ENCODE measurements at places on chromosomes 7 and 10.

DNA sequence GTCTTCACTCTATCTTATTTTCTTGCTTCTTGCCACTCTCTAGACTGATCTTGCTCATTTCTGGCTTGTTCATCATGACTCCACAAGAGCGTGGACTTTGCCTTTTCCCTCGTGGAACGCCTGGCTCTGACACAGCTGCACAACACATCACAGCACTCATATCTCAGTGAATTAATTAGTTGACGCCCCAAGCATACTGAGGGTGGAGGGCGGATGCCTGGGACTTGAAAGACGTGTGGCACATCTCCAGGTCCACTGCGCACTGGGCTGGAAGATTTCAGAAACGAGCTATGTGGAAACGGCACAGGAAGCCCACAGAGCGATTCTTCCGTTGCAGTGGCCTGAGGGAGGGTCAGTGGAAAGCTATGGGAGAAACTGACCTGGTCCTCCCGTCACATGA, 23.6 kb upstream of the PLEKHA1 start:
- DNase-seq = no peak

GRCh38 chr7:3560495-3560894, 259.4 kb downstream of the SDK1 start:
- no peak for DNase-seq

GRCh38 chr7:41592794-41593193, 110.1 kb downstream of the INHBA start:
- no peak for DNase-seq

DNA sequence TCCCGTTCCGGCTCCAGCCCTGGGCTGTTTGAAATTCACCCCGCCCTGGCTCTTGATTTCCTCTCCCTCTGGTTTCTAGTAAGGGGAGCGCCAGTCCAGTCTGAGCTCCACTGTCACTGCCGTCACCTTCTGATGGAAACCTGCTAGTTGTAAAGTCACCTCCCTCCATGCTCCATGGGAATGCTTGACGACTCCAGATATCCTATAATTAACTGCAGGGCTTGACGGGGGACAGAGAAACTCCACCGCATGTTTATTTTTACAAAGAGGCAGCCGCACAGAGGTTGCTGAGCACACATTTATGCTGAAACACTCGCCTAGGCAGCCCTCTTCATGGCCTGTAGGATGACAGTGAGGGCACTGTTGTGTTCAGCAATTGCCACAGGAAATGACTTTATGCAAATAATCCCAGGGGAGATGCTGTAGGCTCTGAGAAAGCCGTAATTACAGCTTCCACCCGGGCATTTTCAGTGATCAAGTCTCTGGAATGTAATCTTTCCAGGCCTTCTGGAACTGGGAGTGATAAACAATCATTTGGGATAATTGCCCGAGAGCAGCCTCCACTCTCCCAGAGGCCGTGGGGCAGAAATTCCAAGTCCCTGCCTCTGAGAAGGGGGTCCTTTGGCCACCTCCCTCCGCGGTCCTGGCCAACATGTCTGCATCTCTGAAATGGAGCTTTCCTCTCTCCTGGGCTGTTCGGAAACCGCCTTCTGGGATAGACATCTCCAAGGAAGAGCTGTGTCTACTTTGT, 300.5 kb downstream of the KLF6 start:
- DNase-seq = peak; percentile 32

DNA sequence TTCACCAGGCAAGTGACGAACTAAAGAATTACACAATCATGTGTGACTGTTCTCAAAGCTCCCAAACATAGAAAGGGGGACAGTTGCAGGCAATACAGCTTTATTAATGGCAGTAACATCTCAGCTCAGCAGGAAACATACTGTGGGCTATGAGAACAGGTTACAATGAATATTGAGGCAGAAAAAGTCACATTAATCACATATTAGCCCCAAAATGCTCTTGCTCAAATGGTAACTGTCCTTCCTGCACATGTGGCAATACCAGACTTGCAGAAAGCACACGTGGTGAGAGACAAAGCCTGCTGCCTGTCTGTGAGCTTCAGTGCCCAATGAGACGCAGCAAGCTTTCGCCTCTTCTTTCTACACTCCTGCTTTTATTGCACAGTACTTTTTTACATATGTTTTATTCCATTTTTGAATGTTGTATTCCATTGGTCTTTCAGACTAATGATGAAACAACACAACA, 104.9 kb upstream of the ACBD5 start:
- DNase-seq = no peak

DNA sequence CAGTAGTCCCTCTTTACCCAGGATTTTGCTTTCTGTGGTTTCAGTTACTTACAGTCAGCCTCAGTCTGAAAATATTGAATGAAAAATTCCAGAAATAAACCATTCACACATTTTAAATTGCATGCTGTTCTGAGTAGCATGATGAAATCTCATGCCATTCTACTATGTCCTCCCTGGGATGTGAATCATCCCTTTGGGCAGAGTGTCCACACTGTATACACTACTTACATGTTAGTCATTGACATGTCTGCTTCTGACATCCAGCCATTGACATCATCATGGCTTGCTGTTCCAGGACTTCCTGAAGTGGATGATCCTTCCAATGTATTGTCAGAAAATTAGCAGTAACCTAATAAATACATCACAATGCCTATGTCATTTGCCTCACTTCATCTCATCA, 34.6 kb upstream of the MALRD1 start:
- no peak for DNase-seq

DNA sequence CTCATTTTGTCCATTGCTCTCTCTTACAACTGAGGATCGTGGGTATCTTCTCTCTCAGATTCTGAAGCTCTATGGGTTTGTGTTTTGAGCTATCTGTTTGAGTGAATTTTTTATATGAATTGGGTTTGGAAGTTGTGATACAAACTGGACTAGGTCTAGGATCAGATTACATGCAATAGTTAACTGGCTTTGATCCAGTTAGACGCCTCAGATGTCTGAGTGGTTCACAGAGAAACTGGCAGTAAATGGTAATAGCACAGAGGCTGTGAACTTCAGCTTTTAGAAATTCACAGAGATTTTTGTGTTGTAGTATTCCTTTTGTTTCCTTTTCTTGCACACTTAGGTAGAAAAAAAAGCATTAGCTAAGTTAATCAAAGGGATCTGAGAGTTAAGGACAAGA, 12.7 kb upstream of the DNMBP start:
- DNase-seq = no peak

DNA sequence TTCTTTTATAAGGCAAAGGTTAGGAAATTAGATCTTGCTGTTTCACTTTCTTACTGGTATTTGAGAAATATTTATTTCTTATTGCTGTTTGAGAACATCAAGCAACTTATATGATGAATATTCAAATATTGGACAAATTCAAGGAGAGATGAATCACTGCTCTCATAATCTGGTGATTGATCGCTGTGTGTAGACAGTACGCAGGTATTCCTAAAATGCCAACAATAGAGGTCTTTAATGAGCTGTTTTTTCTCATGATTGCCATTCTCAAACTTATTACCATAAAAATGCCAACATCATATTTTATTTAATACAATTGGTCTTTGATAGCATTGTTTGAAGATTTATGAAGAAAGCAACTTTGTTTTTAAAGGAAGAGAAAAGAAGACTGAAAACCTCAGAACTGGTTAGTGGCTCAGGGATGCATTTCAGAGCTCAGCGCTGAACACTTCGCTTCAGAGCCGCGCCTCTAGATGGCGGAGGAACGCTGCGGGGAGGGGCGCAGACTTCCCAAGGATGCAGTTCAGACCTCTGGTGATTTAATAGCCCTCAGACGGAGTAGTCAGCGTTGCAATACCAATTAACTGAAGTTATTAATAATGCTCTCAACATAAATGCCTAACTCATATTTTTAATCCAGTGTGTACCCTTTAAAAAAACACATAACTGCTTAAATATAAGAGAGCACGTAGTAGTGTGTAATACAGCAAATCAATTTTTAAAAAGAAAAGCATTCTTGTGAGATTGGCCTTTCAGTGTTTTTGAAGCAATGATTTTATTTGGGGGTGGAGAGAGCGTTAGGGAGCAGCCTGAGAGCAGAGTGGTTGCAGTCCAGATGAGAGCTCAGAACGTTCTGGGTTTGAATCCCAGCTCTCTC, 38.5 kb upstream of the STEAP4 start:
- peak; percentile 25 for DNase-seq

- peak; percentile 41 for DNase-seq
Measured at GRCh38 chr7:69739931-69740431, 141.7 kb downstream of the AUTS2 start.

DNA sequence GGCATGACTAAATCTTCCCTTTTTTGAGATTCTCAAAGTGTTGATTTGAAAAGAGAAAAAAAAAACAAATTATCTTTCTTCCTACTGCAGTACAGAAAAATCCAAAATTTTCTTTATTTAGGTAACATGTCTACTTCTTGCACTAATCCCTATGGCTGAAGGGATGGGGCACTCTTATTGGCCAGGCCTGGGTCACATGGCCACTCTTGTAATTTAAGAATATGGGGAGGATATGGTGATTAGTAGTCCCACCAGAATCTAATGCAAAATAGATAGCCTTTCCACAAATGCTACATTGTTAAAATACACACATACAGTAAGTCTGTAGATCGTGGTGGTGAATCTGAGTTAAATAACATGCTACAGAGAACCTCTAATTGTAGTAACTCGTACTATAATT, 7.0 kb upstream of the PALS2 start:
- no peak for DNase-seq

- DNase-seq = peak; percentile 75
Measured at GRCh38 chr7:71735961-71736556, 604.1 kb downstream of the GALNT17 start.

- no peak for DNase-seq
Measured at GRCh38 chr7:1610013-1610677, 40.3 kb upstream of the PSMG3 start.

- DNase-seq = no peak
Measured at GRCh38 chr10:120460776-120461175, 3.7 kb downstream of the PLPP4 start.

- no peak for DNase-seq
Measured at GRCh38 chr7:158487631-158488151, 99.9 kb downstream of the PTPRN2 start.

GRCh38 chr7:116548506-116548905, 23.7 kb downstream of the CAV1 start:
- peak; percentile 65 for DNase-seq

GRCh38 chr7:108097703-108098102, 32.5 kb downstream of the LAMB4 start:
- DNase-seq = peak; percentile 44

- no peak for DNase-seq
Measured at GRCh38 chr7:120274482-120274881, 1.5 kb downstream of the KCND2 start.

DNA sequence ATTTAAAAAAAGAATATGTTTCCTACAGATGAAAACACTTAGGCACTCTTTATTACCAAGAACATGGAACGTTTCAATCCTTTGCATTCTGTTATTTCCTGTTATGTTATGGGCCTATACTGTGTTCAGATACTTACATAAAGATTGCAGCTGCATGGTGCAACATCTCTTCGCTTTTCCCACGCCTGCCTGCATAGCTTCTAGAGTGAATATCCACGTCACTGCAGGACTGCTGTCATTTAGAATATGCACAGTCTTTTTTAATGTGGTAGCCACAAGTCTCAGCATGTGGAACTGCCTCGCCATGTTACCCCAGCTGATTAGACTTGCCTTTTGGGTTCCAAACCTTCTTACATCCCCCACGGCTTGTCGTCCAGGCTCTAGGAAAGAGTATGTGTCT, 69.6 kb upstream of the GATA3 start:
- no peak for DNase-seq

All from RPMI8226 (cell line).